ENCODE measurements at places on chromosomes 11 and 22.
A peak's percentile ranks its signal among the peaks of the same experiment; 100 is the strongest.

GRCh38 chr11:1772270-1773130, 8.8 kb upstream of the CTSD start:
- DNase-seq: no peak

- no peak for DNase-seq
Observed at GRCh38 chr11:105719073-105719822, 109.4 kb downstream of the GRIA4 start.

DNA sequence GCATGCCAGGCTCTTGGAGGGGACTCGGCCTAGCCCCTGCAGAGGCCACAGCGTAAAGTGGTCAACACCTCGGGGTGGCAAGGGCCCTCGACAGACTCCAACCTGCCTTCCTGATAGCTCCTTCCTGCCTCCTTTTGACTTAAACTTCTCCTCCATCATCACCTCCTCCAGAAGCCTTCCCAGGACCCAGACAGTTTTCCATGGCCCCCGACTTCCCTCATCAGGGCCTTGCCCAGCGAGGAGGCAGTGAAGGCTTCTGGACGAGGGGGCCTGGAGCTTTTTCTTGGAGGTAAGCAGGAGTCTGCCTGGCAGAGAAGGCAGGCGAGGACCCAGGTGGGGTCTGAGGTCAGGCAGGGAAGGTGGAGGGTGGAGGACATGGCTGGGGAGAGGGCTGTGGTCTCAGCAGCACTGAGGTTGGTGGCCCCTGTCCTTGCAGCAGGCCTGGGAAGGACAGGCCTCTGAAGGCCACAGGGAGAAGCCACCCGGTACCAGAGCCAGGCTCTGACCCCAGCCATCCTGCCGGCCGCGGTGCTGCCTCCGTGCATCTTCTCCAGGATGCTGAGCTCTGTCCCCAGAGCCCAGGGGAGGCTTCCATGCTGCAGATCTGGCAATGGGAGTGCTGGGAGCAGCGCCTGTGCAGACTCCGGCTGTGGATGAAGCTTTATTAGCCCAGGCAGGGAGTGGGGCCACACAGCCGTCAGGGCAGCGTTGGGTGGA, 81.4 kb downstream of the WNT7B start:
- no peak for DNase-seq

GRCh38 chr11:128965485-128965884, 22.8 kb upstream of the TP53AIP1 start:
- DNase-seq: no peak

DNA sequence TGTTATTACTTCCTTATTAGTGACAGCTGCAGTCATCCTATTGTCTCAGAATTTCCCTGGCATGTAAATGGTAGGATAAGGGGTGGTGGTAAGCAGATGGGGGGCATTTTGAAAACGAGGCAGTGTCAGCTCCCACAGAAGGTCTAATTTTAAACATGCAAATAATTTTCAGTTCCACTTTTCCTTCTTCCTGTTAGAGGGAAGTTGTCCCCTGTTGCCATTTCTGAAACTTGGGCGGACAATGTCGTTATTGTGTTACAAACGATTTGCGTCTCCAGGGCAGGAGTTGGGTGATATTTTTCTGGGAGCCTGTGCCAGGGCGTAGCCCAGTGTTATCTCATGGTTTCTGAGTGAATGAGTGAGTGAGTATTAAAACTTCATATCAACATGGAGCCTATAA, 7.4 kb downstream of the PTPRJ start:
- no peak for DNase-seq

DNA sequence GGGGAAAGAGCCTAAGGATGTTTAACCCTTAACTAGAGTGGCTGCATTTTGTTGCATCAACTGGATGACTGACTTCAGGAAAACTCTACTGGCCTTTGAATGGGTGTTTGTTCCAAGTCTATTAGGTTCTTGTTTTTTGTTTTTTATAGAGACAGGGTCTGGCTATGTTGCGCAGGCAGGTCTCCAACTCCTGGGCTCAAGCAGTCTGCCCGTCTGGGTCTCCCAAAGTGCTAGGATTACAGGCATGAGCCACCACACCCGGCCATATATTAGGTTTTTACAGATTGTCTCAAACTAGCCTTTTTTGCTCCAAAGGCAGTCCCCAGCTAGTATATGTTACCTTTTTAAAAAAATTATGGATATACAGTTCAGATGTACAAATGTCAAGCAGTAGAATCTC, 1.1 kb downstream of the SMARCB1 start:
- DNase-seq: no peak

DNA sequence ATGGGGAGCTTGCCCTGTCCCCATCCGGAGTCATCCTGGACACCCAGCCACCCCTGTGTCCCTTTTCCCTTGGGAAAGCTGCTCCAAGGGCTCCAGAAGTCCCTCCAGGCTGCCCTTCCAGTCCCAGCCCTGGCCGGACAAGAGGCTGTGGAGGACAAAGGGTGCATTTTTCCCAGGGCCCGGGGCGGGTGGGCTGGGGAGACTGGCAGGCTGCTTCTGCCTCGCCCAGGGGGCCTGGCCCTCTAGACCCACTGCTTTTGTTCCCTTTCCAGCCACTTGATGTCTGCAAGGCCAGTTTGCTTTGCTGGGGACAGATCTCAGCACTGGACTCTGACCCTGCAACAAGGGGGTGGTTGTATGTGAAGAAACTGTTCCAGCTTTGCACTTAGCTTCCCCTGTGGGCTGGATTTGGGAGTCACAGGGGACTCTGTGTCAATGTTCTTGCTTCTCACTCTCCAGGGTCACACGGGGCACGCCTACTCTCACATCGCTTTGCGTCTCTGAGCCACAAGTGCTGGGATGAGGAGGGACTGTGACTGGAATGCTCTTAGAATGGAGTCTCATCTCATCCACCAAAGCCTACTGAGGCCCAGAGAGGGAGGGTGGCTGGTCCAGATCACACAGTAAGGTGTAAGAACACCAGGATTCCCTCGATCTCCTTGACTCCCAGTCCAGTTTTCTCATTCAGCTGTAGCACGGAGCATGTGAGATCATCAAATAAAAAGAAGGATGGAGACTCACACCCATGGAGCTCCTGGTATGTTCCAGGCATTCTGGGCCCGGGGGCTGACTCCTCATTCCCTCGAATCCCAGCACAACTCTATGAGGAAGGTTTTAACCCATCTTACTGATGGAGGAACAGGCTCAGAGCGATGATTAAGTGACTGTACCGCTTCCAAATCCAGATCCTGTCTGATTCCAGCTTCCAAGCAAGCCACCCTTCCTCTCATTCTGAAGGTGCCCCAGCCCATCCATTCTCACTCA, 59.9 kb downstream of the FBXO7 start:
- no peak for DNase-seq

GRCh38 chr22:29817724-29818123, 20.4 kb downstream of the ASCC2 start:
- DNase-seq: no peak

GRCh38 chr11:81756864-81757595, 976.6 kb downstream of the FAM181B start:
- no peak for DNase-seq

DNA sequence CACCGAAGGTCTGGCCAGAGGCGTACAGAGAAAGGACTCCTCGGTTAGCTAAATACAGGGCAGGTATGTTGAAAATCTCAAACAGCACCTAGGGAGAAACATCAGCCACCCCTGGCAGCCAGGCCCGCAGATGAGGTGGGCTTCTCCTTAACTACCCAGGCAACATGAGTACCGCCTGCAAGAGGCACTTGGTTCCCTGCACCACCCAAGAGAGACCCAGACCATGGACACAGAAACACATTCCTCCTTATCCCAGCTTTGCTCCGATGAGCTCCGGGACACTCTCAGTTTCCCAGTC, 53.0 kb downstream of the DHCR7 start:
- DNase-seq: no peak

DNA sequence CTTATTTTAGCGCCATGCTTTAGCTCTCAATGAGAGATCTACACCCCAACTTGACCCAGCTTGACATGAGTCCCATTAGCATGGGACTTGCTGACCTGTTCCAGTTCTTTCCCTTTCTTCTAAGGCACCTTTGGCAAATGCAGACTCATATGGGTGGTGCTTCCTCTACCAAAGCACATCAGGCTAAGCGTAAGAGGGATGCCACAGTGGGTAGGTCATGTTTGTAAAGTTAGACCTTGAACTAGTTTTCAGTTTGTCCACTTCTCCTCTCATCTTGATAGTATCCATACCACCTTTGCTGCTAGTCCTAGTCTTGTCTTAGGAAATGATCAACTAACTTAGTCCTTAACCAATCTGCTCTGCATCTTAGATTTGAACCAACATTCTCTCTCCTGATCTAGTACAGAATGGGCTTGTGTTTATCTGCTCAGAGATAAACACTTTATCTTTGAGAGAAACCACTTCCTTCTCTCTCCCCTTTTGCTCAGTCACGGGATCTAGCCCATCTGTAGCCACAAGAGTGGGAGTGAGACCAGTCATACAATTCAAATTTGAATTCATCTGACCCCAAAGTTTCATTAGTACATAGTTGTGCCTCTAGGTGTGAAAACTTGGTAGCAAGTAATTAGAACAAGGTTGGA, 72.1 kb upstream of the CD44 start:
- no peak for DNase-seq

DNA sequence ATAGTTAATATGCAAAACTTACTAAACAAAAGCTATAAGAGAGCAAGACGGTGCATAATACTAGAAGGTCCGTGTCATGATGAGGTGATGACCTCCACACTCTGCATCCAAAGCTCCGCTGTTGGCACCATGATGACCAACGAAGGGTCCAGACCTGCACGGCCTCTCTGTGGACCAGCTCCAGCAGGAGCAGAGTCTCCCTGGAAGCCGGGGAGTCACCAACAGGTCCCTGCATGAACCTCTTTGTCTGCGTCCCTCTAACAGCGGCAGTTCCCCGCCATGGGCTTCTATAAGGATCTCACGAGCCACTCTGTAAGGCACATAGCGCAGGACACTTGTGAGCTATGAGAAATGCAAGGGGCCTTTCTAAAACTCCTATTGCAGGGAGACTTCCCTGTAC, 517.3 kb downstream of the BRD1 start:
- DNase-seq: no peak

DNA sequence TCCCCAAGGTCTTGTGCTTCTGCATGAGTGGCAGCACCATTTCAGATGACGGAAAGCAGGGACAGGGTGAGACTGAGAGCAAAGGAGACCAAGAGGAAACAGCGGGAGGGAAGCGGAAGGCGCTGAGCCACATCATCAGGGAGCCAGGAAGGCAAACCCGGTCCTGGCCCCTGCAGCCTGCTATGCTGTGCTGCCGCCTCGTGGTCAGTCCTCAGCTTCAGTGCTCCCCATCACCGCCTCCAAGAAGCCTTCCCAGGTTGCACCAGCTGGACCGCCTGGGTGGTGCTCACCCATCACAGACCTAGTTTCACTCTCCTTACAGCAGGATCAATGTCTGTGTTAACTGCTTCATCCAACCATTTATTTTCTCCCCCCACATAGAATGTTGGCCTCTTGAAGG, 73.0 kb upstream of the PHF21B start:
- peak; percentile 35 for DNase-seq

DNA sequence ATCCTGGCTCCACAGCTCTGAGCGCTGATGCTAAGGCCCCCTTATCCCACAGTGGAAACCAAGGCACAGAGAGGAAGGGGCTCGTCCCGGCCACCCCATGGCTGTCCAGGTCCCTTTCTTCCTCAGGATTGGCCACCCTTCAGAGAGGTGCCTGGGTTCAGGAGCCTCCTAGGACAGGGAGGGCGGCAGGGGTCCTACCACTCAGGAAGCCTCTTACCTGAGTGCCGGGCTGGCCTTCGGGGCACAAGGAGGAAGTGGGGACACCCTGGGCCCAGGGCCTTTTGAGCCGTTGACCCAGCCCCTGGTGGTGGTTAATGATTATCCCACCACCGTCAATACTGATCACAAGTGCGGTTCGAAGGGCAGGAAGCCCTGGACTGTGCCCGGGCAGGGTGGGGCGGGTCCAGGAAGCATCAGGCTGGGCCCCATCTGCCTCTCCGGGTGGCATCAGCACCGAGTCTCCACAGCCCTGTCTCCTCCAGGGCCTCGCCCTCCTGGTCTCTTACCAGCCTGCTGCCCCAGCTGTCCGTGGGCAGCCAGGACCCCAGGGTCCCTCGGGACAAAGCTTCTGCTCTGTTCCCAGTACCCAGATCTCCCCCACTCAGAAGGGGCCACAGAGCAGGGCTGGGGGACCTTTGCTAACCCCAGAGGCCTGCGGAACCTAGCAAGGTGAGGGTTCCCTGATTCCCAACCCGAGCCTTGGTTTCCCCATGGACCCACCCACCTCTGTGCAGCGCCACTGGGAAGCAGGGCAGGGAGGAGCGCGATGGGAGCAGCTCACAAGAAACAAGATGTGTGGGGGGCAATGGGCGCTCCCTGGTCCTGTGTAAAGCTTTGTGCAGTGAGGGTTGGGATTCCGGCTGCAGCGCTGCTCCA, 15.0 kb upstream of the EHD1 start:
- DNase-seq: no peak

- no peak for DNase-seq
Observed at GRCh38 chr11:1868636-1869291, 15.9 kb downstream of the LSP1 start.

DNA sequence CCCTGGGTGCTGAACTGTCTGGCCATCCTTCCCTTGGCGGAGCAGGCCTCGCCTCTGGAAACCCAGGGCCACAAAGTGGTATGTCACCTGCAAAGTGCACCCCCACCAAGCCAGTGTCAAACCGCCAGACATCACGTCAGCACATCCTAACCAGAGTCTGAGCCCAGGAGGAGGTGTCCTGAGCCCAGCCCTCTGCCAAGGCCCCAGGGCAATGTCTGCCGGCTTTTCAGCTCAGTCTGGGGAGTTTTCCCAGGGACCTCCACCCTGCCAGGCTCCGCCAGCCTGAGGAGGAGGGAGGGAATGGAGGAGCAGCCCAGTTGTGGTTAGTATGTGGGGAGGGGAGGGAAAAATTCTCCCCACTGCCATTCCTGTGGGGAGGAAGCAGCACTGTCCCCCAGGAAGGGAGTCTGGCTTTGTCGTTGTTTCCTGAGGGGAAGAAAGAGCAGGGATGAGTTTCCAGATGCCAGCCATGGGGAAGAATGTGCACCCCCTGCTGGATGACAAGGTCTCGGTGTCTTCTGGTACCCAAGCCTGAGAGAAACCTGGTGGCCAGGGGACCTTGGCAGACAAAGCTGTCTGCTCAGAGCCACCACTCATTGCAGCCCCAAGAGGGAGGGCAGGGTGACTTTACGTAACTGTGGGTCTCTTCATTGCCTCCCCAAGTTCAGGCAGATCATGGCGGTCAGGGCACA, 81.4 kb upstream of the CD82 start:
- no peak for DNase-seq

DNA sequence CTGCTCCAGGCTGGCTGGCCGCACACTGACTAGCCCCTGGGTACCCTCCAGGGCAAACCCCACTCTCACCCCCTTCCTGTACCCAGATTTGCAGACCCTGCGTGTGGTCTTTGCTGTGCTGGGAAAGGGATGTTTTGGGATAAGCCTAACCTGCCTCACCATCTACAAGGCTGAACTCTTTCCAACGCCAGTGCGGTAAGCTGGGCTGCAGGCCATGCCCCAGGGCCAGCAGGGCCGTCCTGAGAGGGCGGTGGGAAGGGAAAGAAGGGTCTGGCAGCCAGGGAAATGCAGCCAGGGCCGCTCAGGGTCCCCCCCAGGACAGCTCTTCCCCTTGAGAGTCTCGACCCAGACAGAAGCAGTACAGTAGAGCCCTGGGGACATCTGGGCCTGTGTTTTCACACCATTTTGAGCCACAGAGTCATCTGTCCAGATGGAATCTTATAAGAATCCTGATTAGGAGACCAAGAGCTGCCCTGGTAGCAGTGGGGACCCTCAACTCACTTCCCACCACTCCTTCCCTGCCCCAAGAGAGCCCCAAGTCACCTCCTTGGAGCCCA, 22.4 kb upstream of the SLC22A12 start:
- no peak for DNase-seq

GRCh38 chr11:27187848-27188621, 147.4 kb downstream of the BBOX1 start:
- no peak for DNase-seq

All from iPS DF 6.9 (cell line).